ENCODE measurements at places on chromosomes 13 and 19. TPM values are rescaled to one million over a fixed set of nuclear protein-coding genes. Genes with fewer than 3 reads are reported as not detected.

The LINGO3 gene
- 0.54 TPM for total RNA-seq

The CXCL17 gene
- total RNA-seq = not detected

The NCCRP1 gene
- not detected for total RNA-seq

DNA sequence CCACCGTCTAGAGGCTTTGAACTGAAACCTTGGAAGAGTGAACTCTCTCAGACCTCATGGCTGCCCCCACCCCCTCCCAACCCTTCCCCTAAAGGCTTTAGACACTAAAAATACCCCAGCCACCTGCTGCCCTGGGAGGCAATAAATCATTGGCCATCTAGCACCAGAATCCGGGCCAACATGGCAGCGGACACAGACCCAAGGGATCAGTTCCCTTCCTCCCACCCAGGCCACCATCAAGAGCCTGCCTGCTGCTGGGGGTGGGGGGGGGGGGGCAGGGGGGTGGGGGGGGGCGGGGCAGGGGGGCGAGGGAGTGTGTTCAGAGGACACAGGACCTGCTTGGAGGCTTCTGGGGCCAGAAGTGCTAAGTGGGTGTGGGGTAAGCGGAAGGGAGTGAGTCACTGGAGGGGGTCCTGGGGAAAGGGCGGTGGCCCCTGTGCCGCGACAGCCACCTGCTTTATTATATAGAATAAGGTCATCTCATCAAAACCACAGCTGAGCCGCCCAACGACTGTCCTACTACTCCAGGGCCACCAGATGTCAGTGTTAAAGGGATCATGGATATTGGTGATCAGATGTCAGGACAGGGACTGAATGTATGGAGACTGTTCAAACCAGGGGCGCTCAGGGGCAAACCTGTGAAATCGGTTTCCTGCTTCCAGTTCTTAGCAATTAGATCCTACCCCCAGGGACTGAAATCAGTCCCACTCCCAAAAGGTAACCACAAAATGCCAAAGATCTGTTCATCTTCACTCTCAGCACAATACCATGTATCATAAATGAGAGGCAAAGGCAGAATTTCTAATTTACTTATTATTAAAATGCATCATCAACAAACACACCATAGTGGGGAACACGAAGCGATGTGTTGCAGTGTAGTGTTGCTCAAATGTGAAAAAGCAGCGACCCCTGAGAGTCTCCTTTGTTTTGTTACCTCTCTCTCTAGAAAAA is 24.3 kb downstream of the ARL11 start:
- H3K27ac ChIP-seq = no peak overlapping the region
- H3K4me1 ChIP-seq = peaks cover 4% of the 10 kb centered on the region
- H3K27me3 ChIP-seq = no peaks in the 10 kb centered on the region
- H3K36me3 ChIP-seq = no peaks in the 10 kb centered on the region

- no peak for DNase-seq
- H3K27ac ChIP-seq = no peak overlapping the region
- H3K36me3 ChIP-seq = no peaks in the 10 kb centered on the region
- peaks cover 16% of the 10 kb centered on the region for H3K4me1 ChIP-seq
- no peaks in the 10 kb centered on the region for H3K27me3 ChIP-seq
Measured at GRCh38 chr13:87684850-87685742, 13.9 kb downstream of the SLITRK5 start.

DNA sequence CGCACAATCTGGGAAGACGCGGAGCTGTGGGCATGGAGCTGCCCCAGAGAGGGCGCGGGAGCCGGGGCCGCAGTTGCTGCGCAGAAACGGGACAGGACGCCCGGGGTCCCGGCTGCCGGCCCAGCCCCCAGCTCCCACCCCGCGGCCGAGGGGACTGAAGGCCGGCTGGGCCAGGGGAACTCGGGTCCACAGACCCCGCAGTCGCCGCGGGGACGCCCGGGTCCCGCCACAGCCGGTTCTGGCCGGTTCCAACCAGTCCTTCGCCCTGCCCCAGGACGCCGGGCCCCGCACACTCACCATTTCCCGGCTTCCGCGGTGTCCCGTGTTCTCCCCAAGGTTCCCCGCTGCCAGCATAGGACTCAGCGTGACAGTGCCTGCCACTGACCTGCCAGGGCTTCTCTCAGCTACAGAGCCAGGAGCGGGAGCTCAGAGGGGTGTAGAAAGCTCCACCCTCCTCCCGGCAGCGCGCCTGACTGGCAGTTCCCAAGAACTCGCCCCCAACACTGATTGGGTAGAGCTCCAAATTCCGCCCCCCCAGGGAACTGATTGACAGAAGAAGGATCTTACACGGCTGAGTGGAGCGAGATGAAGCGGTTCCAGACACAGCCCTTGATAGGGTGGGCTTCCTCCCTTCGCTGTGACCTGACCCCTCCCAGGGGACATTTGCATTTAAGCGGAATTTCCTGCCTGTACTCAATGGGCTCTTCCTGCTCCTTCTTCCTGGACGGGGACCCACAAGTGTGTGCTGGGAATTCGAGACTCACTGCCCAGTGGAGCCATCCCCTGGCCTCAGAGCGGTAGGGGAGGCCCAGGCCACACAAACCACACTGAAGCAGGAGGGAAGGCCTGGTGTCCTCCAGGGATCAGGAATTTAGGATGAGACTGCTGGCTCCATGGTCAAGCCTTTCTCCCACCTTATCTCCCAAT is at the start of gene ZNF442:
ZNF442 (minus strand) TSS at position 448 of the 927 bp plus-strand sequence. CDS start 2,052 bp downstream, outside the sequence.
- H3K36me3 ChIP-seq = peaks cover 4% of the 10 kb centered on the region
- H3K4me1 ChIP-seq = peaks cover 15% of the 10 kb centered on the region
- peak within 1 kb of the TSS; percentile 93 for H3K4me3 ChIP-seq
- H3K27ac ChIP-seq = peak within 1 kb of the TSS; percentile 99

The ZNF772 gene
- total RNA-seq = 10.8 TPM

DNA sequence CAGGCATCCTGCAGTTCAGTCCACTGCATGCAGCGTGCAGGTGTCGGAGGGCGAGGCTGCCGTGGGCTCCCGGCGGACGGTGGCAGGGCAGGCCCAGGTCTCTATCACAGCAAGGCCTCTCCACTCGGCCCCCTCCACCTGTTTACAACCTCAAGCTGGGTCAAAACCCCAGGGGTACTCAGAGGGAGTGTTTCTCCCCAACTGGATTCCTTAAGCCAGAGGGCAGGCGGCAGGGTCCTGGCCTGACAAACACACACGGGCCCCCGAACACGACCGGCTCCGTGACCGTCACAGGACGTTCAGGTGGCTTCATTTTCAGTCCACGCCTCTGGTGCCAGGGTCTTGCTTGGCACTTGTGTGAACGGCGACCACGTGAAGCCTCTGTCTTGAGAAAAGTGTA is 23.5 kb downstream of the RASA3 start:
- peaks cover 3% of the 10 kb centered on the region for H3K36me3 ChIP-seq
- no peak for DNase-seq
- H3K4me1 ChIP-seq = peaks cover 78% of the 10 kb centered on the region
- H3K27ac ChIP-seq = peak overlapping the region; percentile 93
- H3K27me3 ChIP-seq = no peaks in the 10 kb centered on the region

- peaks cover 5% of the 10 kb centered on the region for H3K36me3 ChIP-seq
- peak overlapping the region; percentile 60 for H3K27ac ChIP-seq
- H3K4me1 ChIP-seq = peaks cover 28% of the 10 kb centered on the region
Measured at GRCh38 chr19:14147797-14148605, 11.6 kb upstream of the ASF1B start.

DNA sequence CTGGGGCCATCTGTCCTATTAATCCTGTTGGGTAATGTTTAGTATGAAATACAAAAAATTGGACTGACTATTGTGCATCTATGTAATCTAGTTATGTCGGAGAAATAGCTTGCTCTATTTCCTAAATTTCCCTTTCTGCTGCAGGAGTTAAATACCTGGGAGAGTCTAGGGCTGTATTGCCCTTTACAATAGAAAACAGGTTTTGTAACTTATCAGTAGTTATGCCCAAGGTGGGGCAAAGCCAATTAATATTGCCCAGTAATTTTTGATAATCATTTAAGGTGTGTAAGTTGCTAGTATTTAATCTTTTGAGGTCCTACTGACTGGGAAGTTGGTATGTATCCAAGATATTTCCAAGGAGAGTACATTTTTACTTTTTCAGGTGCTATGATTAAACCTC is 838.1 kb downstream of the DACH1 start:
- no peak for DNase-seq
- no peak overlapping the region for H3K27ac ChIP-seq
- H3K27me3 ChIP-seq = no peaks in the 10 kb centered on the region
- no peaks in the 10 kb centered on the region for H3K36me3 ChIP-seq
- no peak overlapping the region for H3K4me3 ChIP-seq

GRCh38 chr19:18417250-18418028 is 1.8 kb upstream of the SSBP4 start:
- H3K27me3 ChIP-seq = no peaks in the 10 kb centered on the region
- peak overlapping the region; percentile 73 for H3K4me3 ChIP-seq
- peaks cover 69% of the 10 kb centered on the region for H3K4me1 ChIP-seq
- peak; percentile 95 for DNase-seq

- peak overlapping the region; percentile 72 for H3K4me3 ChIP-seq
- H3K27me3 ChIP-seq = no peaks in the 10 kb centered on the region
- DNase-seq = no peak
- peak overlapping the region; percentile 98 for H3K27ac ChIP-seq
- H3K4me1 ChIP-seq = peaks cover 57% of the 10 kb centered on the region
- H3K36me3 ChIP-seq = no peaks in the 10 kb centered on the region
Measured at GRCh38 chr19:2603334-2603733, 99.2 kb downstream of the GNG7 start.

The PSG11 gene
- total RNA-seq = not detected
